ENCODE measurements at places on chromosomes 7 and 10. TPM values are rescaled to one million over a fixed set of nuclear protein-coding genes. Genes with fewer than 3 reads are reported as not detected.

Gene SYT15
- total RNA-seq: 0.65 TPM

Gene NPSR1
- total RNA-seq: not detected

Gene UNC5B
- 3.5 TPM for total RNA-seq

Gene INMT
- 545 TPM for total RNA-seq

Gene ARHGEF35
- total RNA-seq: 6.7 TPM

All from omental fat pad (tissue), 4 donors.